Stimulated activated CD8-positive, alpha-beta memory T cell treated with anti-CD3 and anti-CD28 coated beads, Interleukin-15, amount 100 ng/mL, for 4 hours (primary cell): ENCODE measurements at places on chromosomes 7 and 10.

GRCh38 chr7:72152161-72153131 is 259.7 kb downstream of the CALN1 start:
- DNase-seq: no peak

DNA sequence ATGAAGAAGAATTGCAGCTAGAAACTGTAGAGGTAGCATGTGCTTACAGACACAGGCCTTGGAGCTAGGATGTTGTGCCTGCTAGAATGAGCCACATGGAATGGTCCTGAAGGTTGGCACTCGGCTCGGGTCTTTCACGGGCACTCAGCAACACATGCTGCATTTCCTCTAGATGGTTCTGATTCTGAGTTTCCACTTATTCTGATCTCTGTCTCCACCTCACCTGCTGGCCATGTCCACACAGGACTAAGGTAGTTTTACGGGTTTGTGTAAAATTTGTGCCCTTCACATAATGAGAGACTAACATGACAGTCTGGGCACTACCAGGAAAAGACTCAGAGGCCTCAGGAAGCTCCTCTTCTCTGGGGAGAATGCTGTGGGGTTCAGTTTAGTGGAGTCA is 444.8 kb upstream of the MKI67 start:
- DNase-seq: no peak

- DNase-seq: no peak
These were observed 80.0 kb downstream of the ARID5B start for GRCh38 chr10:61981460-61981859.

- no peak for DNase-seq
These were observed 420.2 kb upstream of the AKR1E2 start for GRCh38 chr10:4405828-4406227.

- no peak for DNase-seq
These were observed 5.6 kb downstream of the BTBD16 start for GRCh38 chr10:122276611-122277208.

DNA sequence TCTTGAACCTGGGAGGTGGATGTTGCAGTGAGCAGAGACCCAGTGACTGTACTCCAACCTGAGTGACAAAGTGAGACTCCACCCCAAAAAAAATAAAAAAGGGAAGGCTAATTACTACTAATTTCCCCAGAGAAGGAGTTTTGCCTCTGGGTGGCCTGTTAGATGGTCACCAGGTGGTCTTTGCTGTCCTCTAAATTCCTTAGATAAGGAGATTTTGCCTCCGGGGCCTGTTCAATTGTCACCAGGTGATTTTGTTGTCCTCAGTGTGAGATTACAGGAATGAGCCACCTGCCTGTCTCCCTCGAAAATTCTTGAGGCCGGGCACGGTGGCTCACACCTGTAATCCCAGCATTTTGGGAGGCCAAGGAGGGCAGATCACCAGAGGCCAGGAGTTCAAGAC is 24.4 kb upstream of the ZMIZ2 start:
- DNase-seq: no peak

DNA sequence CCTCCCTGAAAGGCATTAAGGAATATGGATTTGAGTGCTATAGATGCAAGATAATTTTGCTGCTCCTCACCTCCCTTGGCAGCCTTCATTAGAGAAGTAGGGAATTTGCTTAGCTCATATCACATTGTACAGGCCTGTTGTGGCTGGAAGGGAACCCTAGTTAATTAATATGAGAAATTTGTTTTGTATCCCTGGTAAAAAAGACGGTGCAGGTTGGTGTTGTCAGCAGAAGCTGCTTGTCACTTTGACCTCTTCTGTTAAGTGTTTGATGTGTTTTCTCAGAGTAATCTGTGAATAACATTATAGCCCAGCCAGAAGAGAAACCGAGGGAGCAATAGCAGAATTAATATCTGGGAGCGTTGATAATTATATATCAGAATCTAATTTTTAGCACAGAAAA is 278.4 kb downstream of the LRMDA start:
- no peak for DNase-seq

GRCh38 chr7:16044645-16045044 is 358.2 kb upstream of the MEOX2 start:
- DNase-seq: no peak

GRCh38 chr7:134640842-134641715 is 5.6 kb upstream of the BPGM start:
- DNase-seq: no peak

DNA sequence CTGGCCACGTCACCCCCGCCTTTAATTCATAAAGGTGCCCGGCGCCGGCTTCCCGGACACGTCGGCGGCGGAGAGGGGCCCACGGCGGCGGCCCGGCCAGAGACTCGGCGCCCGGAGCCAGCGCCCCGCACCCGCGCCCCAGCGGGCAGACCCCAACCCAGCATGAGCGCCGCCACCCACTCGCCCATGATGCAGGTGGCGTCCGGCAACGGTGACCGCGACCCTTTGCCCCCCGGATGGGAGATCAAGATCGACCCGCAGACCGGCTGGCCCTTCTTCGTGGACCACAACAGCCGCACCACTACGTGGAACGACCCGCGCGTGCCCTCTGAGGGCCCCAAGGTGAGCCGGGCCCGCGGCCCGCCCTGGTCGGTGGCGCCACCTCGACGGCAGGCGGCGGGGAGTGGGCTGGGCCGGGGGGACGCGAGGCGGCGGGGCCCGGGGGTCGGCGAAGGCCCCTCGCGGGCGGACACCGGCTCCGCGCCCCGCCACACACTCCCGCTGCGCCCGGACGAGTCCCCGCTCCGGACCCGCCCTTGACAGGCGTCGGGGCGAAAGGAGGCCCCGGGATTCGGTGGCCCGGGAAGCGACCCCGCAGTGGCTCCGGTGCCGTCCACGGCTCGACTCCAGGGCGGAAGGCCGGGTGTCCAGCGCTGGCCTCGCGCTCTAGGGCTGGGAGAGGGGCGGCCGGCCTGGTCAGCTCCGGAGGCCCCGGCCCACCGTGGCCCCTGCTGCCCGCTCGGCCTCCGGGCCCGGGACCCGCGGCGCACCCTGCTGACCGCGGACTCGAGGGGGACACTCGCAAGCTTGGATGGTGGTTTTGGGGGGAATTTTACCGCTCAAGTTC is 557 bp downstream of the BAG3 start:
- DNase-seq: no peak
